ENCODE measurements at places on chromosomes 5 and 9.
A peak's percentile ranks its signal among the peaks of the same experiment; 100 is the strongest.

- peak; percentile 59 for DNase-seq
These were observed 33.8 kb upstream of the ANXA2R start for GRCh38 chr5:43073597-43074546.

- no peak for DNase-seq
These were observed 106.5 kb upstream of the HAPLN1 start for GRCh38 chr5:83827111-83827557.

- no peak for DNase-seq
These were observed 1088.6 kb downstream of the MAT2B start for GRCh38 chr5:164593982-164594381.

DNA sequence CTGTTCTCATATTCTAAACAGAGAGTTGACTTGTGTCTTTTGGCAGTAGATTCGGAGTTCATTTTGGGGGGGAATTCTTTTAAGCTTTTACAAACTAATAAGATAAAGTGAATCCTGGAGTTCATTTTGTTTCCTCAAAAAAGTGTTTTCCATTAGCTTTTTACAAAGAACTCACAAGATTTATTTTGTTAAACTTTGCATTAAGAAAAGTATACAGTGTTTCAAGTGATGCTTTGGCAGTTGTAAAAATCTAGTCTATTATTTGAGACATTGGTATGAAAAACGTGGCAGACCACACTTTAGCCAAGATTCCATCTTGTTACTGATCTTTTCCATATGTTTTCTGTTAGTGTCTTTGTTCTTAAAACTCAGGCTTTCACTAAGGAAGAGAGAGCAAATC lies 1.2 kb upstream of the OMD start:
- no peak for DNase-seq

DNA sequence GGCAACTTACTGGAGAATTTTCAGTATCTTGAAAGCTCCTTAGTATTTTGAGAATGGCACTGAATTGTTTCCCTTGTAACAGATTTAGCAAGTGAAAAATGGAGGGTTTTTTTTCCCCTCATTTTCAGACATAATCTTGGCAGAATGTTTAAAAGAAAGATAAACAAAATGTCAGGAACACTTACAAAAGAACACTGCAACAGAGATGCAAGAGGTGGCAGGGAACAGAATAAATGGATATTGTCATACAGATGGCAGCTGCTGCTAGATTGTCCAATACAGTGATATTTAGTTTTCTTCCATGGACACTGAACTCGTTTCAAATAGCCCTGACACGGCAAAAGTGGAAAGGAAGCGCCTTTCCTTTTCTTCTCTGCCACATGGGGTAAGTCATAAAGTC lies 76.9 kb upstream of the ZNF608 start:
- DNase-seq: no peak

- no peak for DNase-seq
These were observed 78.6 kb downstream of the MRPS27 start for GRCh38 chr5:72241346-72242003.

Data from memory B cell (primary cell).